ENCODE measurements at places on chromosomes 13 and 19.

- DNase-seq = no peak
Measured at GRCh38 chr19:28933039-28933438, 279.9 kb downstream of the UQCRFS1 start.

DNA sequence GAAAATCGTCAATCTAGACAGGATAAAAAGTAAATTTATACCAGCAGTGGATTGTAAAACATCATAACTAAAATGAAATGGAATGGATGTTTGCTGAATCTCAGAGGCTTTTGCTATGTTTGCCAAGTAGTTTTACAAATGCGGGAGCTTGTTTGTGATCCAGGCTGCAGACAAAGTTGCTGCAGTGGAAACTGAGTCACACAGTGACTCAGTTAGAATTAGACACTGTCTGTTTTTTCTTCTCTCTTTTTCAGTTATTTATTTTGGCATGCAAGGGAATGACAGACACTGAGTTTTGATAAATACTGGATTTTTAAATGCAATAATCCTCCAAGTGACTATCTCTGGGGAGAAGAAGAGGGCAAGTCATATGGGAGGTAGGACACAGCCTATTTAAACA, 4.6 kb upstream of the PNMA8A start:
- no peak for DNase-seq

GRCh38 chr19:29529646-29530539, 4.1 kb downstream of the VSTM2B start:
- DNase-seq = no peak

DNA sequence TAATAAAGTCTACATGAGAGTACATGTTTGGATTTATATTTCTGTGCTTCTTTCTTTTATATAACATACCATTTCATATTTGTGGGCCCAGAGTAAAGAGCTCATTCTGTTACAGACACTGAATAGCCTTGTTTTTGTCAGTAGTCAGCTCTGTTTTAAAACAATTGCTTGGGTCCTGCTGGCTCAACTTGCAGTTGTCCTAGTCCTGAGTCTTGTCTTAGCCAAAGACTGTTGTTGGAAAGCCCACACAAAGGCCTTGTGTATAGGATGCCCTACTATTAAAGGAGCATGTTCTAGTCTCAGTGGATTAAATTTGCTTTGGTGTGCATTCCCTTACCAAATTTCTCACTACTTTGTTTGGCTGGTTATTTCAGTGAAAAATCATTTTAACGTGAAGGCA, 3.8 kb upstream of the KCNRG start:
- no peak for DNase-seq

- no peak for DNase-seq
Measured at GRCh38 chr13:39016787-39017186, 21.1 kb downstream of the PROSER1 start.

DNA sequence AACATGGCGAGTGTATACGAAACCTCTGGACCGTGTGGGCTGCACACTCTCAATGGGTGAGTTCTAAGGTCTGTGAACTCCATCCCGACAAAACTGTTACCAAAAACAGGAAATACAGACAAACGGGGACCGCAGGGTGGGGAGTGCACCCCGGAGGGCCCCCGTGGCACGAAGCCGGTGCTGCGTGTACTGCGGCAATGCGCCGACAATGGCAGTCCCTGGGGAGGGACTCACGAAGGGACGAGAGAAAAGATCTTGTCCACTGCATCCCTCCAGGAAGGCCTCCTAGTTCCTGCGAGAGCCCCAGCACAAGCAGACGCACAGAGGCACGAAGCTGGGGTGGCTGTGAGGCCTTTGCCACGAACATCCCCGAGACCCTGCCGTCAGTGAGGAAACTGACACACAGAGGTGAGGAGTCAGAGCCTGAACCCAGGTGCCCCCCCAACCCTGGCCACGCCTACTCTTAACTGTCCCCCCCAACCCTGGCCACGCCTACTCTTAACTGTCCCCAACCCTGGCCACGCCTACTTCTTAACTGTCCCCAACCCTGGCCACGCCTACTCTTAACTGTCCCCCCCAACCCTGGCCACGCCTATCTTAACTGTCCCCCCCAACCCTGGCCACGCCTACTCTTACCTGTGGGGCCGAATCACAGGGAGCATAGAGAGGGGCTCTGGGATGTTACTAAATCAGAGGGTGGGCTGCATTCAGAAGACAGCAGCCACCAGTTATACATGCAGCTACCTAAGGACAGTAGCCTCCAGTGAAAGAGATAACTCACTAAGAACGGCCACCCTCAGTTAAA, 4.2 kb downstream of the MED16 start:
- no peak for DNase-seq
